ENCODE measurements at places on chromosomes 13 and 19.

DNA sequence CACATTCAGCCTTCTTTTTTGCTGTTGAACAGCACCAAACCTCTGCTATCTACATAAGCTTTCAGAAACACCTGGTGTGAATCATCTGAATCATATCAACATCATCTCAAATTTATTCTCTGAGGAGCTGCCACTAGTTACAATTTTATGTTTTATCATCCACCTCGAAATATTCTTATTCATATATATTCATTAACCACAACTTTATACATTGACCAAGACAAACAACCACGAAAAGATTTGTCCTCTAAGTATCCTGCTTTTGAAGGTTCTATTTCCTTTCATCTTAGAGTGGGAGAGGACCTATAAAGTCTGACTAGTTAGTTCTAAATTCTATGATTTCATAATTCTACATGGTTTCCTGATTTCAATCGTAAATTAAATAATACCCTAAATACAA lies 18.9 kb downstream of the ESD start:
- DNase-seq: no peak

DNA sequence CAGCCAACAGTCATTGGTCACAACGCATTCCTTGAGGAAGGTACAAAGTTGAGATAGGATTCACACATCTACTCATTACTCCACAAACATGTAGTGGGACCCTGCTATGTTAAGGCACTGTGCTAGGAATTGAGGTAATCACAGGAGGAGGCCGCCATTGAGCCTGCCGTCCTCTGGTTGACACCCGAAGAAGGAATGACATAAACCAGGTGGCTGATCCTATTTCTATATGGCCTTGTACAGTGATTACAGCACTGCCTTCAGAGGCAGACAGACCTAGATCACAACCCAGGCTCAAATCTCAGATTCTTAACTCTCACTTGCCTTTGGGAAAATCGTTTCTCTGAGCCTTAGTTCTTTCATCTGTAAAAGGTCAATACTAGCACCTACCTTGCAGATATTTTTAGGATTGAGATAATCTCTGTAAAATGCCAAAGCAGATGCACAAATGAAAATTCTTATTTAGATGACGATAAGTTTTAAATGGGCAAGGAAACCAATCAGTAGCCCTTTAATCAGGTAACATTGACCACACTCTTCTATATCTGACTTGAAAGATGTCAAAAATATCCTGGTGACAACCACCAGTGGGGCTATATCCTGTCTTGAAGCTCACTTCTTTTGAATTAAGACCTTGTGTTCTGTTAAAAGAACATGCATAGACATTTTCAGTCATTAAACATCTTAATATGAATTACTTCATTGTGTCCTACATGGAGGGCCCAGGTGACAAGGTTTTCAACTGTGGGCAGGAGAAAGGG lies 251.6 kb downstream of the KCTD12 start:
- DNase-seq: no peak

DNA sequence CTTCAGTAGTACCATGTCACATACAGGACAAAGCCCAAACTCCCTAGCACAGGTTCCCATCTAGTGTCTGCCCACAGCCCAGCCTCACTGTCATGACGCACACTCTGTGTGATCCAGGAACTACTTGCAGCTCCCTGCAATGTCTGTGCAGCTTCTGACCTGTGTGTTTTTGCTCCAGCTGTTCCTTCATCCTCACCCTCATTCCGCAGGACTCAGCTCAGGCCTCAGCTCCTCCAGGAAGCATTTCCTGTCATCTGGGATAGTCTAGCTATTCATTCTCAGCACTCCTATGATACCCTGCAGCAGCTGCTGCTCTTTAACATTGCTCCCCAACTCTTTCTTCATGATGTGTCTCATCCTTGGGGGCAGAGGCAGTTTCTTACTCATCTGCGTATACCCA lies 56.1 kb downstream of the ENOX1 start:
- DNase-seq: no peak

DNA sequence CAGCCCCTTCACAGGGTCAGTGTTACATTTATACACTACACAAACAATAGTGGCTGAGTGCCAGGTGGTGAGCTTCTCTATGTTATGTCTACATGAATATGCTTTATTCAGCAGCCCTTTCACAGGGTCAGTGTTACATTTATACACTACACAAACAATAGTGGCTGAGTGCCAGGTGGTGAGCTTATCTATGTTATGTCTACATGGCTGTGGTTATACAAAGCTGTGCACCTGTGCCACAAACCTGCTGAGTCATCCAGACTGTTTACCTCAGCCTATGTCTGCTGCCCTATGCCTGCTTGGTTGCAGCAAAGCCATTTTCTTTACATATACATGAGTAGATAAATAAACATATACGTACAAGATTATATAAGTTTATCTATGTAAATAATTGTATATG lies 76.5 kb downstream of the ZNF726 start:
- no peak for DNase-seq

GRCh38 chr19:47109177-47109540 lies 4.4 kb downstream of the ZC3H4 start:
- no peak for DNase-seq

- DNase-seq: no peak
Measured at GRCh38 chr19:50323782-50324133, 5.4 kb downstream of the KCNC3 start.

GRCh38 chr13:27952876-27953675 lies 16.0 kb downstream of the CDX2 start:
- no peak for DNase-seq

DNA sequence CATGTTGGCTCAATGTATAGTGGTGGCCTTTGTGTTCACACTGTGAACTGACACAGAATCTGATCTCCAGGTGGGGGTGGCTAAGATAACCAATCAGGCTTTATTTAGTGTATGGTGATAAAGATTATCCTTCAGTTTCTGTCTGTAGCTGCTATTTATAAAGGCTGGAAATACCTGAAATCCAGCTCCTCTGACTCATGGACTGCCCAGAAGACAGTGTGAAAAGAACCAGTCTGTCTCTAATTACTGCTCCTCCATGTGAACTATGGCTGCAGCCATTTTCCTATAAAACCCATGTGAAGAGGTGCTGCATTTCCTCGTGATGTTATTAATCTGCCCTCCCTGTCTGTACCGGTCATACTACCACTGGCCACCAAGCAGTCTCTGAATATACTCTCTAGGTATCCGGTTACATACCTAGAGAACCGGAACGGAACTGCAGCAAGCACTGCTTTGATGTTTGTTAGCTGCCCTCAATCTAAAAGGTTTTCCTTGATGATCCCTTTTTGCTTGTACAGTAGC lies 238.0 kb downstream of the LHFPL6 start:
- DNase-seq: no peak

- no peak for DNase-seq
Measured at GRCh38 chr13:102172406-102172805, 229.4 kb downstream of the FGF14 start.

DNA sequence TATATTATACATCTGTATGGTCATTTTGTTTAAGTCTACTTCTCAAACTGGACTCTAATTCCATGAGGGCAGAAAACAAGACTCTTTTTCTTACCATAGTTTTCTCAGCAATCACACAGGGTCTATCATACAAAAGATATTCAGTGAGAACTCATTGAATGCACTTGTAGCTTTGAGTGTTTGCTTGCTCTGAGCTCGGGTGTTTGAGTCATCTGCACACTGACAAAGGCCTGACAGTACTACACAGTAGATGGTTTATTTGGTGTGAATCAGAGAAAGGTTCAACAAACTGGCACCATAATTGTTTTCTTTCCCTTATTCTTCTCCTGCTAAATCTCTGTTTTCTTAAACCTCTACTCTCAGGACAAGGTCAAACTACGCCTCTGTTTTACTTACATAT lies 586.4 kb downstream of the LMO7 start:
- DNase-seq: no peak

DNA sequence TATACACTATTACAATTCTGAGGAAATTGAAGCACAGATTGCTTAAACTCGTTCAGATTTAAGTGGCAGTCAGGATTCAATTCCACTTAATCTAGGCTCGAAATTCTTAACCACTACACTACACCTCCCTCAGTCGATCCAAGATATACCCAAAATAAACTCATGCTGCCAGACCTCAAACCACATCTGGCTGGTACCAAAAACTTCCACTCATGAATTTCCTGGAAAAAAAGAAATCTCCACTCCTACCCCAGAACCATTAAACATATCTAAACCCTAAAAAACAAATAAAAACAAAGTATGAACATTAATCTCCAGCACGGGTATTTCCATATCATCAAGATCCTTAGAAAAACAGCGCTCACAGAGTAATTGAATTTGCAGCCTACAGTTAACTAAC lies 1.1 kb downstream of the ZFP30 start:
- no peak for DNase-seq

GRCh38 chr19:39263912-39264305 lies 4.3 kb upstream of the IFNL2 start:
- peak; percentile 76 for DNase-seq

DNA sequence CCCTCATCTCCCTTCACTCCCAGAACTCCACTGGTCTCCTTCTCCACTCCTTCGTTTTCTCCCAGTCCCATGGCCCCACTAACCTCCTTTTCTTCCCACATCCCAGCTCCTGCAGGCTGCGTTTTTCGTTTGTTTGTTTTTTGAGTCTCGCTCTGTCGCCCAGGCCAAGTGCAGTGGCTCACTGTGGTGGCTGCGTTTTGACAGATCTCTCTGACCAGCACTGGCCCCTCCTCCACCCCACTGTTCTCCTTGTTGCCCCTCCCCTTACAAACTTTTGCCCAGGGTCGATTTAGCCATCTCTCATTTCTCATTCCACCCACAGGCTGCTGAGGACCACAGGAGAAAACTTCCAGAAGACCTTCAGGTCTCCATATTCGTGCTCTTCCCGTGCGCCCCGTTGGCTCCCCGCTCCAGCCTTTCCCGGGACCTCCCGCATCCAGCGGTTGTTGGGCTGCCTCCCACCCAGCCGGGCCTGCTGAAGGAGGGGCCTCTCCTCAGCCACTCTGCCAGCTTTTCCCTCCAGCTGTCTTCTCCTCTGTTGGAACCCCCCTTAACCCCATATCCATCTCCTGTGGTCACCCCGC lies 40.6 kb upstream of the GJB6 start:
- DNase-seq: no peak

- no peak for DNase-seq
Measured at GRCh38 chr19:18437491-18438330, at the start of gene ISYNA1. Gene ISYNA1, minus strand, starts transcription at chr19:18438133. Its CDS starts 154 bp downstream, at chr19:18437979.

GRCh38 chr19:14147797-14148605 lies 11.6 kb upstream of the ASF1B start:
- peak; percentile 93 for DNase-seq

DNA sequence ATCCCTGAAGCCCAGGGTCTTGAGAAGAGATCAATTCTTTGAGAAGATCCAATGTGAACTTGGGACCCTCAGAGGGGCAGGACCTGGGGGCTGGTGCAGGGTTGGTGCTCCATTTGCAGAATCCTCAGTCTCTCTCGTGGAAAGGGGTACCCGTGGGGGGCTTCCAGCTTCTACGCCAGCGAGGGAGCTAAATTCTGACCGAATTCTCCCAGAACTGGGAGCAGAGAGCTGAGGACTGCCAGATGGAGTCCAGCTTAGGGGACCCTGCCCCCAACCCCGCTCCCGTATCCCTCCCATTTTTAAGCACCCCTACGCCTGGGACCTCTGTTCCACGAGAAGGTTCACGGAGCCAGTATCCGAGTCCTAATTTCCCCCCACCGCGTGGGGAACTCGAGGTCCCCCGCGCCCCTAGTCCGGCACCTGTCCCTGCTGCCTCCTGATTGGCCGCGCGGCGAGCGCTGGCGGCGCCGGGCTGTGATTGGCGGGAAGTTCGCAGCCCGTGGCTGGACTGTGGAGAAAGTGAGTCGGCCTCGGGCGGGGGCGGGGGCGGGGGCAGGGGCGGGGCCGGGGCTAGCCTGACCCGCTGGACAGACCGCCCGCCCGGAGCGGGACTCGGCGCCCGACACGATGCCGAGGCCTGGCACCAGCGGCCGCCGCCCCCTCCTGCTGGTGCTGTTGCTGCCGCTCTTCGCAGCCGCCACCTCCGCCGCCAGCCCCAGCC lies 4.4 kb upstream of the LTBP4 start:
- no peak for DNase-seq

GRCh38 chr19:38183251-38183897 lies 40.6 kb downstream of the DPF1 start:
- no peak for DNase-seq

GRCh38 chr19:49157445-49158224 lies at the start of gene TRPM4:
Gene TRPM4, plus strand, starts transcription at chr19:49157792. Its CDS starts 75 bp downstream, at chr19:49157867.
- peak; percentile 98 for DNase-seq

DNA sequence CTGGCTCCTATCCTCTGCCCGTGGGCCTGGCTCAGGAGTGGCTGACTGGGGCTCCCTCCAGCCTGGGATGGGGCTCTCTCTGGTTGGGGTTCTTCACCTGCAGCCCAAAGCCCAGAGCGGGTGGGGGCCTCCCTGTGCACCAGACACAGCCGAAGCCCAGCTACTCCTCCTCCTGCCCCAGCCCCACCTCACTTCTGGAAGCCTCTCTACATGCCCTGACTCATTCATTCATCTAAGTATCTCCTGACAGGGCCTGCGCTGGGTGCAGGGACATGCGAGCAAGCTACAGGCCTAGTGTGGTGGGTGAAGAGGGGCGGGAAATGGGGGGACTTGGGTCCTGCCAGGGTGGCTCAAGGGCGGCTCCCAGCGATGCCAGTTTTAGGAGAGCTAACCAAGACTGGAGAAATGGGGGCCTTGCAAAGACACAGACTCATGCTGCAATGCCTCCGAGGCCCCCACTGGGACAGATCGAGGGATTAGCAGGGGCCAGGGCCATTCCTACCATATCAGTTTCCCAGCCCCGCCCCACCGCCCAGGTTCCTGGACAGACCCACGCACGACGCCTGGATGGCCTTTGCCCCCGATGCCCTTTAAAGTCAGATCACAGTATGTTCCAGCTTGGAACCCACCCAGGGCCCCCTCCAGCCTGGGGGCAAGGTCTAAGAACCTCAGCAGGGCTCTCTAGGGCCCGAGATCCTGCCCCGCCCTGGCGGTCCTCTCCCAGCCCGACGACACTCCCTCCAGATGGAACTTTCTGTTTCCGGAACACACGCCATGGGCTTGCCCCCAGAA lies 12.6 kb downstream of the LSM4 start:
- no peak for DNase-seq

DNA sequence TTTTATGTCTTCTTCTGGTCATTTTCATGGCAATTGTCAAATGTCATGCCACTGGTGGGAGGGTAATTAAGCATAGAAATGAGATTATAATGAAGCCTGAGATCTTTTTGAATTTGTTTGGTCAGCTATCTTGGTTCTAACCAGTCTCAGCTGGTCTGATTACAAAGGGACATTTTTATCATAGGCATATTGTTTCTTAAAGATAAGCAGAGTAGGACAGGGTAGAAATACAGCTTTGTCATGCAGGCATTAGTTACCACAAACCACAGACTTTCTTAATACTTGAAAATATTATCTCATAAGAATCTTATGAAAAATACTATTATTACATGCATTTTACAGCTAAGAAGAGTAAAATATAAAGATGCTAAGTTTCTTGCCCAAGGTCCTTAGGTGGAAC lies 1761.5 kb downstream of the PCDH9 start:
- no peak for DNase-seq

DNA sequence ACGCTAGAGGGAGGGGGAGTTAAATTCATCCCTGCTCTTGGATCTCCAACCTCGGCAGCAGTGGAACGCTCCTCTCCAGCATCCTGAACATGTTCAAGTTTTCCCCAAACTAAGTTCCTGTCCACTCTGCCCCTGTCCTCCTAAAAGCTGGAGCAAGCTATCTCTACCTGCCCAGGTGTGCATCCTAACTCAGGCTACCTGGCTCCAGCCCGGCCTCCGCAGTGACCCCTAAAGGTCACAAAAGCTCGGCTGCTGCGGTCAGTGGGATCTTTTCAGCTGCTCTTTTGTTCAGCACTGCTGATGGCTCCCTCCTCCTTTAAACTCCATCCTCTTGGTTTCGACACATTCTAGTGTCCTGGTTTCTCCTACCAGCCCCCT lies 1.4 kb downstream of the DCUN1D2 start:
- DNase-seq: no peak
